ENCODE measurements at places on chromosomes 6 and 20.
A peak's percentile ranks its signal among the peaks of the same experiment; 100 is the strongest.

GRCh38 chr6:54719131-54719530 lies 127.4 kb upstream of the FAM83B start:
- DNase-seq: no peak

DNA sequence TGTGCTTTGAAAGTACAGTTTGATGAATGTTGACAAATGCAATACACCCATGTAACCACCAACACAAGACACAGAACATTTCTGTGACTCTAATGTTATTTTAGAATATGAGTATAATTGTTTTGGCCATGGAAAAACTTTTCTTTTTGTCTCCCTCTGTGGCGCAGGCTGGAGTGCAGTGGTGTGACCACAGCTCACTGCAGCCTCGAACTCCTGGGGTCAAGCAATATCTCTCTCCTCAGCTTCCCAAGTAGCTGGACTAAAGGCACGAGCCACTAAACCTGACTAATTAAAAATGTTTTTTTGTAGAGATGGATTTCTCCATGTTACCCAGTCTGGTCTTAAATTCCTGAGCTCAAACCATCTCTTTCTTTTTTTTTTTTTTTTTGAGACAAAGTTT lies 20.3 kb upstream of the BCAS4 start:
- peak; percentile 31 for DNase-seq

DNA sequence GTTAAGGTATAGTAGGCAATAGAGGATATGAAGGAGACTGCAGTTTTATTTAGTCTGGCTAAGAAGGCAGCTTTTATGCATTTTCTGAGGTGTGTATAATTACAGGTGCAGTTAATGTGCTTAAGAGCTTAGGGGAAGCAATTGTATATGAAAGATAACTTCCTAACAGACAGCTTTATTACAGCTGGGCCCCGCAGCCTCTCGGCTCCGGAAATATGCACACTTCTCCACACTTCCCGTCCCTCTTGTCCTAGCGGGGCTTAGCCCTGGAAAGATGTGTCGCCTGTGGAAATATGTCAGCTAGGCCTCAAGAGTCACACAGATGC lies 178.4 kb upstream of the ARID1B start:
- no peak for DNase-seq

GRCh38 chr20:64146936-64147477 lies 17.2 kb upstream of the MYT1 start:
- peak; percentile 52 for DNase-seq

GRCh38 chr6:68635706-68636513 lies 828 bp downstream of the ADGRB3 start:
- no peak for DNase-seq

- no peak for DNase-seq
These were observed 8.9 kb downstream of the ESF1 start for GRCh38 chr20:13775867-13776266.

DNA sequence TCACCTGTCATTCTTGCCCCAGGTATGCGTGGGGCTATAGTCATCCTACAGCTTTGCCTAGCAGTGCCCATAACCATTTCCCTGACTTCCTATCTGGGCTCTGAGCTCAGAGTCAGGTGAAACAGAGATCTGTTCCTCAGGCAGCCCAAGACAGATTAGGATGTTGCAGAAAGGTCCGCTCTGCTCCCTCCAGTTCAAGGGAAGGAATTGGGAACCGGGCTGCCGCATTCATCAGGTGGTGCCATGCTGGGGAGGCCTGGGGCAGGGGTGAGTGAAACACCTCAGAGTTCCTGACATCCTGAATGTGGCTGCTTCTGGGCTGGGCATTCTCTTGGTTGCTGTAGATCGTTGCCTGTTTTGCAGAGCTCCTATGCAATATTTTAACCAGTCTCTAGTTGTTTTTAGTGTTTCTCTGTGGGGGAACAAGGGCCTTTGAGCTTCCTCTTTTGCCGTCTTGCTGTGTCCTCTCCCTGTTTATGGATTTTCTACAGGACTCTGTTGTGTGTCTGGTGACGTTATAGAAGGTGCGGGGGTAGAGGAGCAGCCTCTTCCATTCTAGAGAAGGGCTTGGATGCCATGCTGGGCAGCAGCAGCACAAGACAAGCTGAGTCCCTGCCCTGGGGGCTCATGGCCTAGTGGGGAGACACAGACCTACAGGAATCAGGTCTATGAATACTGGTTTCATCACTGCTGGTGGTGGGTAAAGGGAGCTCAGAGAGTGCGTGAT lies 9.2 kb downstream of the ENTPD6 start:
- DNase-seq: no peak
